SK-N-SH (cell line): ENCODE measurements at places on chromosomes 3 and 15.
A peak's percentile ranks its signal among the peaks of the same experiment; 100 is the strongest.

DNA sequence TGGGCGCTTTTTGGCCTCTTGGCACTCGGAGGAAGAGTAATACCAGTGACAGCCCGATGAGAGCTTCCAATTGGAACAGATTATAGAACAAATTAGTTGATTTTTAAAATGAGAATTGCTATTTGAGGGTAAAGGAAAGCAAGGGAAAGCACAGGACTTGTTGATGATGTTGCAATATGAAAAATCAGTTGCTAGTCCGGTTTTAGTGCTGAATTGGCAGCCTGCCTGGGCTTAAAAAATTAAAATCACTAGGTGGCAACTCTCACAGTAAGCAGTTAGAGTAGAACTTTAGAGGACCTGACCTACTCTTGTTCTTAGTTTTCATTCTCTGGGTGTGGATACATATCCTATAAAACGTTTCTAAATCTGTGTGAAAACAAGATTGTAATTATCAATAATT lies 2.1 kb upstream of the SCAANT1 start:
- no peak for DNase-seq

DNA sequence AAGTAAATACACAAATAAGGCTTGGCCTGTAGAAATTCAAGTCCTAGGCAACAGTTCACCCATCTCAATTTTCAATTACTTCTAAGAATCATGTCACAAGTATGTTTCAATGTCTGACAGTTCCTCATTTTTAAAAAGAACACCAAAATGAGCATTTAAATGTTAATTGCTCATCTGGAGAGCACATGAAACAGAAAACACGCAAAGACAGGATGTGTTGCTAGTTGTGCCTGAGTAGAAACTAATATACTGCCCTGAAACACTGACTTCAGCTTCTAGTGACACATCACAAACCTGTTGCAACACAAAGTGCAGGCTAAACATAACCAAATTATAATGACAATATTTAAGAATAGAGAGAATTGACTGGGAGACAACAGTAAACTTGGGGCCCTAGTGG lies 167.3 kb upstream of the THBS1 start:
- no peak for DNase-seq

DNA sequence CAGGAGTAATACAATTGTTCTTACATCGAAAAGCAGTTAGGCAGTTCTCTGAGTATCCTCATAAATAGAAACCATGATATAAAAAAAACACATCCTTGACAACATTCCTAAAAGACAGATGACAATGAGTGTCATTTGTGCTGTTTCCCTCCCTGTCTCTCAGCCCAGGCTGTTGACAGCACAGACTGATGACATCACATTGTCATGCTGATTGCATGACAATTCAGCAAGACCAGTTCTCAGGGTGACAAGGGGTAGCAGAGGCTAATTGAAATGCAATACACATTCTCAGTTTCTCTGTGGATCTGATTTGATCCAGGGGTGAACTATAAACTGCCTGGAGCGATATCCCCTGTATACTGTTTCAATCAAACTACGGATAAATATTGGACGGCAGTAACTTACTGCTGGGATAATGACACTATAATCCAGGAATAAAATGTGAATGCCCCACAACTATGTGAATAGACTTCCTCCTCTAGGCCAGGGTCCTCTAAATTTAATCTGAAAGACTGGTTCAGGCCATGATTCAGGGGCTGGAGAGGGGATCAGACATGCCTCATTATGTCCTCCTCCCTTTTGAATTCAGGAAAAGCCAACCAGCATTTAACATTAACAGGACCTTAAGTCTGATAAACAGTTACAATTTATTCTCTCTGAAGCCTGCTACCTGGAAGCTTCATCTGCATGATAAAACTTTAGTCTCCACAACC lies 16.7 kb upstream of the EIF1B start:
- DNase-seq, result no peak

- DNase-seq, result no peak
Measured at GRCh38 chr3:44036850-44037249, 204.8 kb upstream of the TOPAZ1 start.

DNA sequence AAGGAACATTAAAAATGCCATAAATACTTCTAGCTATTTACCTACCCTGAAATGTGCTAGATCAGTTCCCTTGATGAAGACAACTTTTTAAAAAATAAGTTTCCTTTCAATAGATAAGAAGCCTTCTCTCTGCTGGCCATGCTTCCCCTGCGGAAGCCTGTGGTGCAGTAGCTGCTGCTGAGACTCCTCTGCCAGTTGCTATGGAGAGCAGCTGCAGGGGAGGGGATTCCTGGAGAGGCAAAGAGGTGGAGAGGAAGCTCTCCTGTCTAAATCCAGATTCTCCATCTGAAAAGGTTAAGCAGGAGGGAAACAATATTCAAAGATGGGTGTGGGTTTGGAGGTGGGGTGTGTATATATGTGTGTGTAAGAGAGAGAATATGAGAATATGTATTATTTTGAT lies 69.8 kb upstream of the BFSP2 start:
- DNase-seq, result peak; percentile 56

DNA sequence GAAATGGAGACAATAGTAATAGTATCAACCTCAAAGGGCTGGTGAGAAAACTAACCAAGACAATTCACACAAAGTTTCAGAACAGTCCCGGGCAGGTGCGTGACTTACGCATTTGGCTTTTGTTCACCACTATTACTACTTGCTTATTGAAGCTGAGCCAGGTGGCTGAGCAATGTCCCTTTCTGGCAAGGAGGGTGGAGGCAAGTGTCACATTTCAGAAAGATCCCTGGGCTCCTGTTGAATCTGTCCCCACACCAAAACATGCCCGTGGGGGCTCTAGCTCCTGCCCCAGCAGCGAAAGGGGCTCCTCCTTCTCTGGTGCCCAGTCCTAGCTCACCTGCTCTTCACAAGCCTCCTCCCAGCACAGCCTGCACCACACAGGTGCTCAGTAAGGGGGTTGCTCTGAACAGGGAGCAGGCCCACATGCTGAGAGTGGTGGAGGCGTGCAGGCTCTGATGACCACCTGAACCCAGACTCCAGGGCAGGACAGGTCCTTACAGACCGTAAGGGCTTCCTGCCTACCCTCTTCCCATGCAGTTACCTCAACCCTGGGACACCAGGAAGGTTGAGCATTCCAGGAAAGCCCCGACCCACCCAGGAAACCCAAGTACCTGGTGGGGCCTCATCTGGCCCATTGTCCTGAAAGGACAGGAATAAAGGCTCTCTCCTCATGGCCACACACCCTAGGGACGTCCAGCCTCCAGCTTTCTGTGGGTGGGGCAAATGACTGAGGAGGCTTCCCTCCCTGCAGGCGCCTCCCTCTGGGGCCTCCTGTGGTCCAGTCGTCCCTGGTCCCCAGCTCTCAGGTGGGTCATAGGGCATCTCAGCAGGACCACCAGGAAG lies 32.6 kb downstream of the SEMA7A start:
- no peak for DNase-seq
